ENCODE measurements at places on chromosomes 5 and 9.

DNA sequence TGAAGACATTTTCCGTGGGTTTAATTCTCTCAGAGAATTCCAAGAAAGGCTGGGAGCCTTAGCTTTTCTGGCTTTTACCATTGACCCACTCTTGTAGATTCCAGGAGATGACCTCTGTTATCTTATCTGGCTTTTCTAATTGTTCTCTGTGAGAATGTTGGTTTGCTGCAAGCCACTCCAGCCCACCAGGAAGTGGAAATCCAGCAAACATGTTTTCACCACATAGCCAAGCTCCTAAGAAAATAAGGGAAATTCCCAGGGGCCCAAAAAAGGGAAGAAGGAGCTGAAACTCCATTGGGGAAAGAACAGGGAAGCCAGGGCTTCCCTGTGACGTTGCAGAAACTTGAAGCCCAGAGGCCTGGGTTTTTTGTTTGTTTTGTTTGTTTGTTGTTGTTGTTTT lies 19.7 kb downstream of the GPR107 start:
- no peak for DNase-seq

DNA sequence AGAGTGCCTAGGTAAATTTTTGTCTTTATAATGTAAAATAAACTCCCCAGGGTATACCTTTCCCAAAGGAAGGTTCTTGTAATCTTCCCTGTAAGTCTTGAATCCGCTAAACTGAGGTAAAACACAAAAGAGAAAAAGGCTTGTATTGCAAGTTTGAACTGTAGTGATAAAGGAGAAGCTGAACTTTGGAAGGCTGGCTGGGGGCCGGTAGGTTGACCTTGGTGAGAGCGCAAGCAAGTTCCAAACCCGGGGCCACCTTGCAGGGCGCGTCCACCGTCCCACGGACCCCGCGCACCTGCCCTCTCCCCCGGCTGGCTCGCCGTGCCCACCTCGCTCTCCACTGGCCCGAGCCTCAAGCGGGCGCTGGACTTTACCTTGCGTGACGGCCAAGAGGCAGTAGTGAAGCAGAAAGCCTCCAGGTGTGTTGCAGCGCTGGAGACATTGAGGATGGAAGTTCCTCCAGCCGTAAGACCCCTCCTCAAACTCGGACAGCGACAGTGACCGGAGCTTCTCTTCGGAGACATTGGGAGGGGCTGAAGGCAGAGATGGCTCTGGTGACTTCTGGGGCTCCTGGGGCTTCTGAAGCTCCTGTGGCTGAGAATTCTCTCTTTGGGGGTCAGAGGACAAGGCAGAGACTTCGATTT lies 428 bp downstream of the SLCO4C1 start:
- DNase-seq = peak; percentile 24

DNA sequence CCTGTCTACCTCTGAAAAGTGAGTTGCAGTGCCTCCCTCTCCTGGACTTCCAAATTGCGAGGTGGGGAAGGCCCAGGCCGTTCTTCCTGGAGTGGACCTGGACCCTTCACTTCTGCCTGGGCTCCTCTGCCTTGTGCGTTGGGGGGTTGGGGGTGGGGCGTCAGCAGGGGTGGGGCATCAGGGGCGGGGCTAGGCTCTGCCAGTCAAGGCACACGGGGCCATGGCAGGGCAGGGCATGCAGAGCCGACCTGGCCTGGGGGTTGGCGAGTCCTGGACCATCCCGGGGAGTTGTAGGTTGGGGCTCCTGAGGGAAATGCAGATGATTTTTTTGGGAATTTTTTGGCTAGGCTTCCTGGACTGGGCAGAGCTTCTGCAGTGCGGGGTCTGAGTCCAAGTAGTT lies 87.1 kb downstream of the EHMT1 start:
- no peak for DNase-seq

DNA sequence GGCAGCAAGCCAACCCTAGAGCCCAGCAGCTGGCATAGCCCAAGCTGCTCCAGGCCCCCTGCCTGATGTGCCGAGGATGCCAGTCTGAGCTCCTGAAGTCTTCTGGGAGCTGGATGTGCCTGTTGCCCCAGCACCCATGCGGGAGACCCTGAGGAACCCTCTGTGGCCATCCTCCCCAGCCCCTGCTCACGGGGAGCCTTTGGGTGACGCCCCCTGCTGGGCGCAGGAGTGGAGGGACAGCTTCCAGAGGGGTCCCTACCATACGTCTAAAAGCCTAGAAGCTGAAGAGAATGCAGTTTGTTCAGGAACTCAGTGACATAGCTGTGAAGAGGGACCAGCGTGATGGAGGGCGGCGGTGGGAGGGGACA lies 33.1 kb upstream of the MVB12B start:
- no peak for DNase-seq

DNA sequence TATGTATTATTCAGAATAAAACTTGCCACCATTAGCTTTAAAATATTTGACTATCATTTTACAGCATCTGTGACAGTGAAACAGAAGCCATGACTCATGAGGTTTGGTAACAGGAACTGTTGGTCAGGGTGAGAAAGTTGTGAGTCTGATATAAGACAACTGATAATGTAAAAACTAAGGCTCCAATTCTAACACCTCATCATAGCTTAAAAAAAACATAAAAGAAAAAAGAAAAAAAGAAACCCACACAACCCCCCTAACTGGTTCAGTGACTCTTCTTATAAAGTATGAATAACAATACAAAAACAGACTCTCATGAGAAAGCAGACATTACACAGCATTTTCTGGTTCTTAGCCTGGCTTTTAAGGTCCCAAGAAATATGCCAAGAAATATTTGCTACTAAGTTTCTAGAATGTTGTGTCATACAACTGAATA lies 85.8 kb downstream of the MRPS27 start:
- no peak for DNase-seq

DNA sequence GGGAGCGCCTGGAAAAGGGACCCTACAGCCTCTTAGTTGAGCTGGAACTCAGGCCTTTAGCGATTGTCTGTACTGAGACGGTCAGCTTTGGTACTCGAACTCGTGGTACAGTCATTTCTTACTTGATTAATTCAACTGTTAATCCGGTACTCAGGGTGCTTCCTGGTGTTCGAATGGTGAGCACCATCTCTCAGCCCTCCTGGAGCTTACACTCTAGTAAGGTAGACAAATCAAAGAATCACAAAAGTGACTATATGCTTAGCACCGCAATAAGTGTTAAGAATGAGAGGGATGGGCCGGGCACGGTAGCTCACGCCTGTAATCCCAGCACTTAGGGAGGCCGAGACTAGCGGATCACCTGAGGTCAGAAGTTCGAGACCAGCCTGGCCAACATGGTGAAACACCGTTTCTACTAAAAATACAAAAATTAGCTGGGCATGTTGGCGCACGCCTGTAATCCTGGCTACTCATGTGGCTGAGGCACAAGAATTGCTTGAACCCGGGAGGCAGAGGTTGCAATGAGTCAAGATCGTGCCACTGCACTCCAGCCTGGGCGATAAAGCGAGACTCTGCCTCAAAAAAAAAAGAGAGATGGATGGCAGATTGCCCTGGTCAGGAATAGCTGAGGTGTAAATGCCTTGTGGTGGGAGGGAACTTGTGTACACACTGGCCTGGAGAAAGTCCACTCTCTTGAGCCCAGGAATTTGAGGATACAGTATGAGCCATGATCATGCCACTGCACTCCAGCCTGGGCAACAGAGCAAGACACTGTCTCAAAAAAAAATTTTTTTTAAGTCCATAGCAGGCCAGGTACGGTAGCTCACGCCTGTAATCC lies 981 bp downstream of the TCOF1 start:
- DNase-seq = no peak

- no peak for DNase-seq
Measured at GRCh38 chr5:176855598-176855997, 43.5 kb downstream of the HK3 start.

GRCh38 chr5:98458726-98459125 lies 314.7 kb upstream of the RGMB start:
- no peak for DNase-seq

DNA sequence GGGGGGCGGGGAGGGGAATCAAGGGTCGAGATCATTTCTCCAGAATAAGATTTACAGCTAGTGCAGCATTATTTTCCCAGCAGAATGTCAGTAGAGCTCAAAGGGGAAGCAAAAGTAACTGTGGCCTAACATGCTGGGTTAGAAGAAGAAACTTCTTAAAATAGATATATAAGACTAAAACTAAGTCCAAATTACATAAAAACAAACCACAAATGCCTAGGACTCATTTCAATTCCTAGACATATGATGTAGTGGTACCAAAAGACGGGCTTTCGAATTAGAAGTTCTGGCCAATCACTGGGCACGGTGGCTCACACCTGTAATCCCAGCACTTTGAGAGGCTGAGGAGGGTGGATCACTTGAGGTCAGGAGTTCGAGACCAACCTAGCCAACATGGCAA lies 20.8 kb upstream of the MELK start:
- no peak for DNase-seq

DNA sequence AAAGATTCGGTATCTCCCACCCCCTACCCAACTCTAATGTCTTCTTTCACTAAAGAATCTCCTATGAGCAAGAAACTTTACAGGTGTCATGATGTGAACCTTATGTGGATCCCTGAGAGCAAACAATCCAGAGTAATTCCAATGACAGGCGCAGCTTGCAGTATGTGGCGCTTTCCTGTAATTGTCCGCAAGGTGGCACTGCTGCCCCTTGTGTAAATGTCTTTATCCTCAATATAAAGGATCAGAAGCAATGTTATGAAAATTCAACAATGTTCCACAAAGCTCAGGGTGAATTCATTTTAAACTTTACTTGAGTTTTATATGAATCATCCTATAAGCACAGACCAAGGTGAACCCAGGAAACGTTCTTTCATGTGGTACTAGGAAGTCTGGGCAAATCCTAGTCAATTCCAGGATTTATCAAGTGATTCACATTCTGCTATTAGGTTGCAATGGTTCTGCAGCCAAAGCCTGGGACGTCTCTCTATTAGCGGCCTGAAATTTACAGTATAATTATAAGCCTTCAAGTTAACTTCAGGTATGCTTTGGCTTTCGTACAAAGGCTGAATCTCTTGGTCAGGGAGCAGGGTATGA lies 113.7 kb downstream of the TRPM6 start:
- DNase-seq = peak; percentile 51

- DNase-seq = no peak
Measured at GRCh38 chr5:122501089-122501435, 189.0 kb downstream of the SNCAIP start.

DNA sequence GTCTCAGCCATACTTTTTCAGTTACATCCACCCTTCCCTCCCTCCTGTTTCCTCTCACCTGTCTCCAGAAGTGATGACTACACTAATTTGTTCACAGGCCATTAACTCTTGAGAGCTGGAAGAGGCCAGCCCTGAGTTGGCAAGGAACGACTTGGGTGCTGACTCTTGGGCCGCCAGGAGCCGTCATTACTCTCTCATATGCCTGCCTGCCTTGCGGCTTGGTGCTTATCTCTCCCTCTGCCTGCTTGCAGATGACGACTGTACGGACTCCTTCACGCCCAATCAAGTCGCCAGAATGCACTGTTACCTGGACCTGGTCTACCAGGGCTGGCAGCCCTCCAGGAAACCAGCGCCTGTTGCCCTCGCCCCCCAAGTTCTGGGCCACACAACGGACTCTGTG lies 66.1 kb downstream of the PAPPA start:
- DNase-seq = no peak

- no peak for DNase-seq
Measured at GRCh38 chr5:180439911-180440769, 54.0 kb upstream of the CNOT6 start.

DNA sequence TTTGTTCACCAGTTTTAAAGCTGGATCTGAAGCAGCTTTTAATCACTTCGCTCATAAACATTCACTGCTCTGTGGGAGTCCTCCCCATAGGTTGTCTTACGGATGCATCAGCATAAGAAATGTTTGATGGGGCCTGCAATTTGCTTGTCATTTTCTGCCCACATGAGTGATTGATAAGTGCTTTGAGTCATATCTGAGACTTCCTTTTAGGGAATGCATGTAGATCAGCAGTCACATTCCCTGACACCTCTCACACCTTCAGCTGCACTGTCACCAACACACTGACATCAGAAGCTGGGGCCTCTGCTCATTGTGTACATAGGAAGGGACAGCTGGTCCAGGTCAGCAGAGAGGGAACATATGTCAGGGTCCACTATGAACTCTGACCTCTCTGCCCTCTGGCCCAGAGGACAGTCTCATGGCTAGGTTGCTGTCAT lies 84.1 kb upstream of the SPATA31D4 start:
- DNase-seq = no peak

DNA sequence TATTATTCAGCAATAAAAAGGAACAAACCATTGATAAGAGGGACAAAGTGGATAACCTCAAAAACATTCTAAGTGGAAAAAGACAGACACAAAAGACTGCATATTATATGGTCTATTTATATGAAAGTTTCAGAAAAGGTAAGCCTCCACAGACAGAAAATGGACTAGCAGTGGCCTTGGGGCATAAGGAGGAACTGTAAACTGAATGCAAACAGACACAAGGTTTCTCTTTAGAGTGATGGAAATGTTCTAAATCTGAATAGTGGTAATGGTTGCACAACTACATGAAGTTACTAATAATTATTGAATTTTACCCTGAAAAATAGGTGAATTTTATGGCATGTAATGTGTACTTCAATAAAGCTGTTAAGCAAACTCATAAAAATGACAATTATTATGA lies 286.3 kb upstream of the PAPPA start:
- no peak for DNase-seq

DNA sequence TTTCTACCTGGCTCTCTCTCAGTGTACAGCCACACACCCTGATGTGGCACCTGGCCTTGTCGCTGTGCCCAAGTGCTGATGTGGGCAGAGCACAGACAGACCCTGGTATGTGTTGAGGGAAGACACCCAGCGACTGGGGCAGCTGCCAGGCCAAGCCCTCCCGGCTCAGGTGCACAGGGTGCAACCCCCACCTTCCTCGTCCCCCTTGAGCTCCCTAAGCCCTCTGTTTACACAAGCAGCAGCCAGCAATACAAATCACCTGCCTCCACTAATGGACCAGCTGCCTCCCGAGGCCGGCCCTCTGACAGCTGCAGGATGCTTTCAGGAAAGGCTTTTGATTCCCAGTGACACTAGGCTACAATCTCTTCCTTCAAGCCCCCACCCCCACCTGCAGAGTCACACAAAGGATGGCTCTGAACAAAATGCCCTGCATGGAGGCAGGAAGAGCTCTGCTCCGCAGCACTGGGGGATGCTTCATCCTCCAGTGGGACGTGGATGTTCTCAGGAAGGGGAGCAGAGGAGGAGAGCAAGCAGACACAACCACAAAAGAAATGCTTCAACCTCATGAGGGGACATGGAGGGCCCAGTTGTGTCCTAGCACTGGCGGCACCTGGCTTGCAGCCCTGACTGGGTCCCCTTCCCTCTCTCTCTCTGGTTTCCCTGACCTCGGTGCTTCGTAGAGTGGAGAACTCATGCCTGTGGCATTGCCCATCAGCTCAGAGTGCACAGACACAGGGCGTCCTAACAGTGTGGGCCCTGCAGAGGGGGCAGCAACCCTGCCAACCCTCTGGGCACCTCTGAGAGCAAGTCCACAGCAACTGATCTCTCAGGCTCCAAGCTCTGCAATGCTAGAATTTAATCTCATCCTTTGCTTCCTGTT lies 140.8 kb downstream of the BARX1 start:
- DNase-seq = no peak

DNA sequence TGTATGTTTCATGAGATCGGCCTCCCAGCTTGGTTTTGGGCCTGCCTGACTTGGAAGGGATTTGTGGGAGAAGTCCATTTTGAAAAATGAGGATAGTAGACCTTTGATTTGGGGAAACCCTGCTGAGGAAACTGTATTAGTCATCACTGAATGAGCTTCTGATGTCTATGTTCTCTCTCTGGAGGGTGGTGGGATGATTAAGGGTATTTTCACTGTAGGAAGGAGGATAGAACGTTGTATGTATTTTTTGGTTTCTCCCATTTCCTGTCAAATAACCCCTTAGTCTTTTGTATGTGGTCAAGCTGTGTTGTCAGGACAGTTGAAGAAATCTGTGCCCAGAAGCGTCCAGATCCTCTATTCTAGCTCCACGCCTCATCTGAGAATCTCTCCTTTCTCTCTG lies 151.9 kb downstream of the INSYN2B start:
- DNase-seq = no peak

Measured in progenitor cell of endocrine pancreas (in vitro differentiated cells).